ENCODE measurements at places on chromosomes 2 and 18. TPM values are rescaled to one million over a fixed set of nuclear protein-coding genes. Genes with fewer than 3 reads are reported as not detected.
A peak's percentile ranks its signal among the peaks of the same experiment; 100 is the strongest.

The VAMP5 gene
- 1.1 TPM for total RNA-seq

The HMSD gene
- total RNA-seq: 0.33 TPM

The GNAL gene
- not detected for total RNA-seq

GRCh38 chr2:42125841-42126594, 43.1 kb upstream of the EML4 start:
- DNase-seq: peak; percentile 65
- H3K4me1 ChIP-seq: peaks cover 8% of the 10 kb centered on the region
- H3K36me3 ChIP-seq: no peaks in the 10 kb centered on the region
- peaks cover 13% of the 10 kb centered on the region for H3K27me3 ChIP-seq

- no peak overlapping the region for H3K27ac ChIP-seq
- no peak overlapping the region for H3K4me3 ChIP-seq
These were observed 16.5 kb downstream of the DOK1 start for GRCh38 chr2:74571058-74571457.

Data from K562 (cell line).